ENCODE measurements at places on chromosomes 3 and 15.

- no peak for DNase-seq
Measured at GRCh38 chr3:102532901-102533300, 98.1 kb downstream of the ZPLD1 start.

DNA sequence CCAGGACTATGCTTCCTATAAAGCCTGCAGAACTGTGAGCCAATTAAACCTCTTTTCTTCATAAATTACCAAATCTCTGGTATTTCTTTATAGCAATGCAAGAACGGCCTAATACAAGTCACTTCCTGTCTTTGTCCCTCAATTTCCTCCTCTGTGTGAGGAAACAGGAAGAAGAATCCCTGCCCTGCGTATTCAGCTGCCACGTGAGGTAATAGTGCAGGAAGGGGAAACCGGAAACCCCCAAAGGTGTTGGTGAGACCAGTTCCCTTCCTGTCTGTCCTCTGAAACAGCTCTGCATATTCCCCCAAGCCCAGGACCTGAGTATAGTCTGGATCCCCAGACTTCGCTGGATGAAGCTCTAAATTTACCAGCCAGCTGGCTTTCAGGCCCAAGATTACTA is 18.1 kb upstream of the PTPN23 start:
- DNase-seq: no peak

- no peak for DNase-seq
Measured at GRCh38 chr3:29644956-29645636, 364.2 kb downstream of the RBMS3 start.

DNA sequence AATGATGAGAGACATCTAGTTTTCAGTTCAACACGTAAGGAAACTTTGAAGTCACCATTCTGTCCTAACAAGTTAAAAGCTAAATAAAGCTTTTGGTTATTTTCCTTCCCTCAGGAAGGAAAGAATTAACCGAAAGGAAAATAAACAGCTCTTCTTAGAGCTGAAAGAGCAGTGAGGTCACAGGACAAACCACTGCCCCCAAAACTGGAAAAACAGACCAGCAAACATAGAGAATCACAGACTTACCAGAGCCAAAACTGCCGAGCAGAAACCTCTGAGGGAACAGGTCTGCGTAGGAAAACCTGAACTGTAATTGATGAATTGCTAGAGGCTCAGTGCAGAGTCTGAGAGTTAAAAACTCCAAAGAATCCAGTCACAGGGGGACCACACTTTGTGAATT is 14.7 kb downstream of the USP50 start:
- DNase-seq: no peak

DNA sequence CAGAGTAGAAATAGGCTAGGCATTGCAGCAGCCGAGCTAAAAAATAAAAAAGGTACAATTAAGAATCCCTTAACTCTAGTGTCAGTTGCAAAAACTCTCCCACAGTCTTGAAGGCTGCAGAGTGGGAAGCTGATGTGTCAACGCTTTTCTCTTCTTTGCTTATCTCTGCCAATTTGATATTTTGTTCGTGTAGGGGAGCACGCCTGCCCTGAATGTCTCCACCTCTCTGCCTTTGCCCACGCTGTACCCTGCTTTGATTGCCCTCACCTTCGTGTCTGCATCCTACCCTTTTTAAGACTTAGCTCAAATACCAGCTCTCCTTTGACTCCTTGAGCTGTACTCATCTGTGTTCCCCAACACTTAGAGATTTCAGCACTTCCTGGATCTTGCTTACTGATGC is 155.4 kb upstream of the CADPS start:
- no peak for DNase-seq

DNA sequence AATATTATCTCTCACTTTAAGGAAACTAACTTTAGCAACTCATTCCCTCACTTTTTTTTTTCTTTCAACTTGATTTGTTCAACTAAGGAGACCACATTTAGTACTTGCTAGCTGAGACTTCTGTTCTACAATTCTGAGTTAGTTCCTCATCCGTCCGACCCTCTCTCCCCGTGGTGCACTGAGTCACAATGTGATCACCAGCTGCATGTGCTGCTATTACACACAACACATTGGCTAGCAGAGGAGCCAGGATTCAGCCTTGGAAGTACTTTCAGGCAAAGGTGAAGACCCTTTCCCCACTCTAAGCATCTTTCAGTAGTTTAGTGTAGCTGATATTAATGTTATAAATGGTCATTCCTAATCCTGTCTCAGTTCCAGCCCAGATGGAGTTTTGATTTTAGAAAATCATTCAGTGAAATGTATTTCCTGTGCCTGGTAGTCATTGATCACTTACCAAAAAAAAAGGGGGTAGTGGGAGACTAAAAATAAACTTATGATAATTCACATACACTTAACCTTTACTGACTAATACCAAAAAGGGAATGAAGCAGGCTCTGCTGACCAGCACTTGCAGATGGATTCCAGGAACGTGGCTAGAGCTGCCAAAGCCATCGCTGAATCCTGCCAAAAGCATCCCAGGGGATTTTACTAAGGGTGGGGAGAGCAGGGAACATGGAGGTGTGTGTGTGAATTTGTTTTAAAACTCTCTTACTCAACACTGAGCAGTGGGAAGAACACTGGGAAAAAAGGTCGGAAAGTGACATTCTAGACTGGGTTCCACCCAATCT is 424.8 kb downstream of the LPP start:
- no peak for DNase-seq

DNA sequence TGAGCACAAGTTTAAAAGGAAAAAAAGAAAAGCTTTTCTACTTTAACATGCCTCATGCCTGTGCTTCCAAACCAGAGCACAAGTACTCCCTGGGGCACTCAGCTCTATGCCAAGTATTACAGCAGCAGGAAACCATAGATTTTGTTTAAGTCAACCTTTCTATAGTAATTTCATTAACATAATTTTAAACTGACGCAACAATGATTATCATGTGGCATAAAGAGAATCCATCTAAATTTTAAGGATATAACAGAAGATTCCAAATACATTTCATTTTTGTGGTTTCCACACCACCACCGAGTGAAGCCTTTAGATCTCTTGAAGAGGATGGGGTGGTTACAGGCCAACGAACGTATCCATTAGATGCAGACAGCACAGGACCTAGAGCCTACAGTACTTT is 112.1 kb downstream of the TNIK start:
- DNase-seq: no peak
